Ascending aorta (tissue), 2 donors: ENCODE measurements at places on chromosomes 16 and 17.
A peak's percentile ranks its signal among the peaks of the same experiment; 100 is the strongest.

- DNase-seq, result no peak
Measured at GRCh38 chr17:82031303-82031884, at the start of gene RAC3. Gene RAC3, plus strand, starts transcription at chr17:82031678. Its CDS starts 84 bp downstream, at chr17:82031762.

- DNase-seq, result no peak
Measured at GRCh38 chr17:81712468-81713003, 452 bp downstream of the SLC25A10 start.

GRCh38 chr16:79601931-79602627, 1.5 kb upstream of the MAF start:
- DNase-seq, result no peak

DNA sequence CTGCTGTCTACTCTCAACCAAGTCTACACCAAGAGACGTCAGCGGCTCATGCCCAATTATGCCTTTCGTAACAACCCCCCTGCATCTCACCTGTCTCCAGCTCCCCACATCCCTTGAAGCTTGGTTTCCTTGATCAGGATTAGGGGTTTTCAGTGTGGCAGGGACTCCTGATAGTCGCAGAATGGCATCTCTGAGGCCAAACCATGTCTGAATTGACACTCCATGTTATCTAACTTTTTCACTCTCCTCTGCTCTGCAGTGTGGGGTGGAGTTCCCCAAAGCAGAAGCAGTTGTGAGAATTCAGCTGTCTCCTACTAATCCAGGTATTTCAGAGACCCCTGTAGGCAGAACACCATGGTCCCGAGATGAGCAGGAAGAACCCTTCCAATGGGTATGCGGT, 5.6 kb upstream of the AHSP start:
- DNase-seq, result no peak

- DNase-seq, result peak; percentile 15
Measured at GRCh38 chr17:60391471-60392041, 377 bp downstream of the USP32 start.

DNA sequence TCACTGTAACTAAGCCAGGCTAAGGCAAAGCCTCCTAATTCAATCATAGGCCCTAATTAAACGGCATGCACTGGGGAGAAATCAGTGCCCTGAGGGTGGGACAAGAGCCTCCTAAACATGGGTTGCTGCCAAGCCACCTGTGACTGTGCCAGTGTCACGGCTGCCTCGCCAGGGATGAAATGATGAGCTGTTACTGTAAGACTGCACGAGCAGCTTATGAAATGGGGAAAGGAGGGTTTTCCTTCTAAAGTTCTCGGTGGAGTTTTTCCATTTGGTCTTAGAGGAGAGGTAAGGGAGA, 12.7 kb downstream of the TMEM11 start:
- no peak for DNase-seq

DNA sequence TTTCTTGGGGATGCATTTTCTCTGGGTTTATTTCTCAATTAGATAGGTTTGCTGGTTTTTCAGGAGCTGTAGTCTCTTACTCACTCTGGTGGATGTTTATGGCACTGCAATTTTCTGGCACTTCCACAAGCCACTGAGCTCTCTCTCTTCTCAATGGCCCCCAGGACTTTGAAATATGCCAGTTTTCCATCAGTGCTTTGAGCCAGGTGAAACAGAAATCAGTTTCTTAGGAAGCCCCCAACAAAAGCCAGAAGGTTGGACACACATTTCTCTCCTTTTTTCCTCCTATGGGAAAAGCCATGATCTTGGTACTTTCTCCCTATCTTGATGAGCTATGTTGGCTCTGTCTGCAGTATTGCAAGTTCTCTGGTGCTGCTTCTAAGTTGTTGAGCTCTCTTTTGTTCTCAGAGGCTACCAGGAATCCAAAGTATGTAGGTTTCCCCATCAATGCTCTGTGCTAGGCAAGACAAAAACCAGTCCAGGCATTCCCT, 90.7 kb upstream of the SMIM36 start:
- no peak for DNase-seq

- peak; percentile 71 for DNase-seq
Measured at GRCh38 chr16:86566601-86566965, at the start of gene FOXC2. Gene FOXC2, plus strand, starts transcription at chr16:86566829. Its CDS starts 507 bp downstream, at chr16:86567336.
